ENCODE measurements at places on chromosomes 2 and 18.
A peak's percentile ranks its signal among the peaks of the same experiment; 100 is the strongest.

DNA sequence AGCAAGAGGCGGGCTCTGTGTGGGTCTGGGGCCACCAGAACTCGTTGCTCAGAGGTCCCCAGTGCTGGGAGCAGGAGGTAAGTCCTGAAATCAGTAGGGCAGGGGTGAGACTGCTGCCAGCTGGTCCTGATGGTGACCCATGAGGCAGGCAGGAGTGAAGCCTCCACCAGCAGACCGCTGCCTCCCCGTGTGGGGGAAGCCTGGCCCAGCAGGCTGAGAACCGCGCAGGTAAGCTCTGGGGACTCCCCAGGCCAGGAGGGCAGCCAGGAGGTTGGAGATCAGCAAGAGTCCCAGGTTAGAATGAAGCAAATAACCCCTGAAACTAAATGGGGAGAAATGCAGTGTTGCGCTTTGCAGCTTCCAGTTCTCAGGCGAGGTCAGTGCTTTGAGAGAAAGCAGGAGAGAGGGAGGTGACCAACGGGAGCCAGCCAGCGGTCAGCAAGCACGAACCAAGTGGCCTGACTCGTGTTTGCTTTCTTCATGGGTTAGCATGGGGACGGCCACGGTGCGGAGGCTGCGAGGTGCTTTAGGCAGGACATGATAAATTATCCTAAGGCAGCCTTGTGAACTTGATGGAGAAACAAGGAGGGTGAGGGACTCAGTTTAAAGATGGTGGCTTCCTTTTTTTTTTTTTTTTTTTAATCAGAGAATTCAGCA is 26.2 kb downstream of the INHBB start:
- no peak for DNase-seq

DNA sequence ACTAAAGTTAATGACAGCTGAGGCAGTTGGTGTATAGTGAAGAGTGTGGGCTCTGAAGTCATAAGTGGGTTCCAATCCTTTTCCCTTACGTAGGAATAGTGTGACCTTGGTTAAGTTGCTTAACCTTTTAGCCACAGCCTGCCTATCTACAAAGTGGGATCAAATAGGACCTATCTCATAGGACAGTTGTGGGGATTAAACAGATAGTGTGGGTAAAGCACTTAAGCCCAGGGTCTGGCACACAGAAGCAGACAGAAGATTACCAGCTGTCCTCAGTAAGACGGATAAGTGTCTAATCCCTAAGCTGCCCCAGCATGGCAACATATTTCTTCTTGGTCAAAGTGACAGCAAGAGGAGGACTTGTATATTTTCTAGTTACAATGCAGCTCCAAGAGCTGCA is 28.2 kb downstream of the UBE2F start:
- no peak for DNase-seq

DNA sequence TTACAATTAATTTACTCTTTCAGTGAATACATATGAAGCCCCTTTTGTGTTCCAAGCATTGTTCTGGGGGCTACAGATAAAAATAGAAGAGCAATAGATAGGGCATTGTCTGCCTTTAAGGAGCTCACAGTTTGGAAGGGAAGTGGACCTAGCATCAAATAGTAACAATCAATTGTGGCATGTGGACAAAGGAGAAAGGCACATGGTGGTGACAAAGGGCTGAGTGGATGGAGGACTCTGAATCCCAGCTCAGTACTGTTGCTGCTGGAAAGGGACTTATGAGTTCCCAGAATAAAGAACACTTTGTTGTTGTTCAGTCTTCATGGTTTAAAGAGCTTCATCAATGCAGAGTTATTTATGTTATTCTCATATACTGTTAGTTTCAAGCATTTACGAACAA is 217.7 kb downstream of the HRH4 start:
- DNase-seq, result peak; percentile 55

DNA sequence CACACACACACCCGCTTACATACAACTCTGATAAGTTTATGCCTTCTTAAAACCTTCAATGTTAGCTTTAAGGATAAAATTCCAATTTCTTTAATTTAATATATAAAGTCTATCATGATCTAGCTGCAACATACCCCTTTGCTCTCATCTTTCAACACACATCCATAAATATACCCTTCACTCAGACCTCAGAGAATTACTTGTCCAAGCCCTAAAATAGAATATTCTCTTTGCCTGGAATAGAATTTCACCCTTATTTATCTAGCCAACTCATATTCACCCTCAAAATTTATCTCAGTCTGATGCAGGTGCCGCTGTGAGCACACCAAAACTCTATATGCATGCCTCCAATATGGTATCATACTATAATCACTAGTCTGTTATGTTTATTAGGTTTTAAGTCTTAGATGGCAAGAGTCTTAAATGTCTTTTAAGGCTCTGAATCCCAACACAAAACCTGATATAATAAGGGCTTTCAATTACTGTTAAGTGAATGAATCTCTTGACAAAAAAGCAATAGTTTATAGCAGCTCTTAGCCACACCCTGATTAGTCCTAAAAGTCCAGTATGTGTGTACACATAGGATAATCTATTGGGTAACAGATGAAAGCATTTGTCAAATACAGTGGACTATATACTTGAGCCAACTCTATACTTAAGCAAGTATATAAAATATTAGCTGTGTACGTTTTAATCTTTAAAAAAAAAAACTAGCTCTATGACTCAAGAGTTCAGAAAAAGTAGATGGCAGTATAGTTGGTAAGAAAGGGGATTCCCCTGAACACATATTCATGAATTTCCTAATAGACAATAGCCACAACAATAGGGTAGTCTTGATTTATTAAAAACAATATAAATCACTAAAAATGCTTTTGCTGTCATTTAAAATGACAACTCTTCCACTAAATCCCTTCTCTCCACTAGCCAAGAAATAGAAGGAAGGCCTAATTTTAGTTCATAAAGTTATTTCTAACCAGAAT is 144.5 kb downstream of the EXOC6B start:
- no peak for DNase-seq

- DNase-seq, result no peak
These were observed 36.8 kb downstream of the GRHL1 start for GRCh38 chr2:9988320-9988719.

DNA sequence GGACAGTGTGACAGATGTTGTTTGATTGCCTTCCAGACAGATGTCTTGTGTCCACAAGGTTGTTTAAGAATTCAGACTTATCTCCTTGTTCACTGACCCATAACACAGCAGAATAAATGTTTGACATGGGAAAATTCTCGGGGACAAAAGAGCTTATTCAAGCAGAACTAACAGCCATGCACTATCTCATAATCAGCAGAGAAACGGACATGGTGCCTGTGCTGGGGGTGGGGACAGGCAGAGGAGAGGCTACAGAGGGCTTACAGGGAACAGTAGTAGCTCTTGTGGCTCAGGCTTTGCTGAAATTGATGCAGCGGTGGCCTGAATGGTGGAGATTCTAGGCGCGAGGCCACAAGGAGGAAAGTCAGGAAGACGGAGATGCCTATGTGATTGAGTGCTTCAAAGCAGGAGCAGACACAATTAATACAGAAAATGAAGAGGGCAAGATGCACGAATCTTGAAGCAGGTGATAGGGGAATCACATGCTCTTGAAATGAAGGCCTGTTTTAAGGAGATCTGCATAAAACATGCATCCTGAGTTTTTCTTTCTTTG is 62.0 kb upstream of the CAB39 start:
- DNase-seq, result no peak

- DNase-seq, result no peak
These were observed 154.9 kb upstream of the SMIM21 start for GRCh38 chr18:75582406-75582821.

- DNase-seq, result no peak
These were observed 117.9 kb downstream of the PPP1R1C start for GRCh38 chr2:182103526-182103925.

GRCh38 chr2:208413931-208414330 is 7.3 kb downstream of the PTH2R start:
- no peak for DNase-seq

GRCh38 chr18:6414118-6414722 is 491 bp downstream of the L3MBTL4 start:
- peak; percentile 55 for DNase-seq

DNA sequence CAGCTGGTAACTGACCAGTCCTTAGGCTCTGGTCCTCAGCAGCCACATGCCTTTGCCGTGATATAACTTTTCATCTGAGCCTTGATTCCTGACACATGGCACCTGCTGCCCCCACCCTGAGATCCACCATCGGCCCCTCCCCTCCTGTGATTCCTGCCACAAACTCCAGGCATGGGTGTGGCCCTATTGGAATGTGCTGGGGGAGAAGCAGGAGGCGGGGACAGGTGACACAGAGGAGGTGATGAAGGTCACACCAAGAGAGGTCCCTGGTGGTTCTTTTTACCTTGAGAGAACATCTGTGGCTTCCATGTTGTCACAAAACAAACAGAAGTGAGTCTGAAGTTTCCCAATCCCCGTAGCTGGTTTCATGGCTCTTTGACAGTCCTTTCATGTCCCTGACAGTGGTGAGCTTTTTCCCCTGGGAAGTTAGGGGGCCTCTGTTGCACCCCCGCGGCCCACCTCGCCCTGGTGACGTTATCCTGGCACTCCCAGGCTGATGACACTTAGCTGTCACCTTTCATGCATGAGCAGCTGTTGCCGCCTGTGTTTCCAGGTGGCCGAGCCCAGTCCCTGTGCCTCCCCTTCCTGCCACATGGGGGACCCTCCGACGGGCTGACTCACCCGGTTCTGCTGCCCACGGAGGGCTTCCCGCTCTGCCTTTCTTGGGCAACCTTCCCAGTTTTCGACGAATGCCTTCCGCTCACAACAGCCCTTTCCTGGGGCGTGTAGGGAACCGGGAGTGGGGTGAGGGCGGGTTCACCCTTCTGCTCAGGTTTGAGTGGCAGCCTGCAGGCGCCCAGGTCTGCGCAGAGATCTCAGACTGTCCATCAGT is 66.3 kb upstream of the GLI2 start:
- DNase-seq, result no peak

- DNase-seq, result no peak
These were observed 53.9 kb downstream of the WDSUB1 start for GRCh38 chr2:159232456-159233170.

DNA sequence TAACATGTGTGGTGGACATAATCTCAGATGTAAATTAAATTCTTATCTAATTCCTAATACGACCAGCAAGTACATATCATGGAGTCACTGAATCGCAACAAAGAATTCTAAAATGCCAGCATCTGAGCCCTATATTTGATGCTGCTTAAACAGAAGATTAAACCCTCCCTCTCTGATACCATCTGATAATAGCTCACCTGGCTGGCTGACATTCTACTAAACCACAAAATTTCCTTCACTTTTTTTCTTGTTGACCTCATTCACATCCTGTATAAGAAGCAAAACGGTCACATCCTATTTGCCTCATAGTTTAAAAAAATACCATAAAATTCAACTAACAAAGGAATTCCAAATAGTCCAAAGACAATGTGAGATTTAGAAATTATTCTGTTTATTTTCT is 371.6 kb upstream of the SLC8A1 start:
- no peak for DNase-seq

- DNase-seq, result peak; percentile 6
These were observed 447.5 kb upstream of the FSIP2 start for GRCh38 chr2:185291035-185291647.

DNA sequence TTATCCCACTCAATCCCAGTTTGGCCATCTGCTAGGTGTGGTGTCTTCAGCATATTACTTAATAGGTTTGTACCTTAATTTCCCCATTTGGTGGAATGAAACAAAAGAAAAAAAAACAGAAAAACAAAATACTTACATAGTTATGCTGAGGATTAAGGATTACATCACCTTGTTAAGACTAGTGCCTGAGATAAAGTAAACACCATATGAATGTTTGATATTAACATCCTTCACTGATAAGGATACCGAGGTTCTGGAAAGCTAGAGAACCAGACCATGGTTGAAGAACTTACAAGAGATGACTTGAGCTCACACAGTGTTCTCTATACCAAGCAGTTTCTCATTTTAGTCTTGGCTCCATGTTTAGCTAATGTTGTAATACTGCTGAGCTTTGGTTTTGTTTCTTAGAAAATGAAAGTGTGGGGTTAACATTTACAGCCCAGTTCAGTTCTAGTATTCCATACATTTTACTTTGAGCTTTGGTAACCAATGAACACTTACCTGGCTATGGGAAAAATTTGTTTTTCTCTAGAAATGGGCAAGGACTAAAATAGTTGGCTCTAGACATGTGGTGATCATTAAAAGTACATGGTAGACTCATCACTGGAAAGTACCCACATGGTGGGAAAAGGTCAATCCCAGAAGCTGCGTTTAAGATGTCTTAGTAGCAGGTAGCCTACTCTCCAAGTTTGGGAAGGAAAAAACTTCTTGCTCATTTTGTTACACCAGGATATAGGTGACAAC is 5.8 kb upstream of the GPD2 start:
- DNase-seq, result no peak

DNA sequence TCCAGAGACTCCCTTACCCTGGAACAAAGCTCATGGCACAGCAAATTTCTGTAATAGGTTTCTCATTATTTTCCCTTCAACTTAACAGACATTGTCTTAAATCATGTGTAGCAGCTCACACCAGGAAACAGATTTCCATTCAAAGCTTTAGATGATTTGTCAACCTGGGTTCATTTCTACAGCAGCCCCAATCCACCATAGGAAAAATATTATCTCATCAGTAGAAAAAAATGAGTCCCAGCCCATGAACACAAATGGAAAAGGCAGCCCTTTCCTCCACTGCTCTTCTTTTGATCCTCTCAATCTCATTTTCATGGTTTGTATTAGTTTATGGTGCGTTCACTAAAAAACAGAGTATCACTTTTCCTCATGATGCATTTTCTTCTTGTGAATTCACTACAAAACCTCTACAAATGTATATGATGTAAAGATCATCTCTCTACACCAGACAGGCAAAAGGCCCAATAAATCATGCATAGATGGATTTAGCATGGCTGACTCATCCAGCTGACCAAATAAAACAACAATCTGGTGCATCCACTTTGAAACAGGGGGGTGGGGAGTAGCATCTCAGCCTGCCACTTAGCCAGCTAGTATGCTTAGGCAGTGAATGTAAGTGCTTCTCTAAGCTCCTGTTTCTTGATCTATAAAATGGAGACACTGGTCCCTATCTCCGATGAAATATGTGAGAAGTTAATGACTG is 78.6 kb downstream of the SATB2 start:
- no peak for DNase-seq

DNA sequence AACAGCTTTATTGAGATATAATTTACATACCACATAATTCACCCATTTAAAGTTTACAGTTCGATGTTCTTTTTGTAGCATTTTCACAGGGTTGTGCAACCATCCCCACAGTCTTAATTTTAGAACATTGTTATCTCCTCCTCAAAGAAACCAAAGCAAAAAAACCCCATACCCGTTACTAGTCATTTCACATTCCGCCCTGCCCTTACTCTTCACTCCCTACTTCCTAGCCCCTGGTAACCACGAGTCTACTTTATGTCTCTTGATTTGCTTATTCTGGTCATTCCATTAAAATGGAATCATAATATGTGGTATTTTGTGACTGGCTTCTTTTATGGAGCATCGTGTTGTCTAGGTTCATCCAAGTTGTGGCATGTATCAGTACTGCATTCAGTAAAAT is 137.7 kb downstream of the TANC1 start:
- DNase-seq, result no peak

- DNase-seq, result no peak
These were observed 29.0 kb downstream of the CENPO start for GRCh38 chr2:24822049-24822706.

DNA sequence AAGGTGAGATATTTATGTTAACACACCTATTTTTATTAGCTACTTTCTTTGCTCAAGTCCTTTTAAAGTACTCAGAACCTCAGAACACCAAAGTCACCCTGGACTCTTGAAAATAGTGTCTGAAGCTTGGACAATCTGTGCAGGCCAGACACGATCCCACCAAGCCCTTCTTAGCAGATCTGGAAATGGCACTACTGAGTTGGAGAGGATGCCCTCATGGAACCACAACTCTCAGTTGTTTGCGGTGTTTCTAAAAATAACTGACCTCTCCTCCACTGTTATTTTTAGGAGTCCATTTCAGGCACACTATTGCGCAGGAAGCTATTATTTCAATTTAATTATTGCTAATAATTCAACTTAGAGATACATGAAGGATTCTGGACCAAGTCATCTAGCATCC is 103.5 kb upstream of the ITGB6 start:
- DNase-seq, result no peak

Measured in amygdala (tissue), 56 donors.